NCI-H1092 (cell line): ENCODE measurements at places on chromosomes 2 and 18.

- DNase-seq: no peak
These were observed 596.4 kb upstream of the VRK2 start for GRCh38 chr2:57450170-57450569.

GRCh38 chr2:127330753-127331152, 36.8 kb upstream of the ERCC3 start:
- no peak for DNase-seq

DNA sequence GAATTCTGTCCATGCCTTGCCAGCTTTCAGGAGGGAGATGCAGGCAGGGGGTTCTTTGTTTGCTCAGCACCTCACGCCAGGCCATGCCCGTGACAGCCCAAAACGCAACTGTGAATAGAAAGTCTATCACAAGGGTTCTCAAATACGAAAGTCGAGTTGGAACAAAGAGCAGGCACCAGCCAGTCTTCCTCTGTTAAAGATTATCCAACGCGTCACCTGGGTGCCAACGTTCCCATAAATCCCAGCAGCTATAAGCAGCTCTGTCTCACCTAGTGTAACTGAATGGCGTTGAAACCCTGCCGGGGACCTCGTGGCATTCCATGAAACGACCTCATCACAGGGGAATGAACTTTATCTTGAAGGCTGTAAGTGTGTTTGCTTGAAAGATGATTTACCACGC, 84.8 kb upstream of the GATA6 start:
- no peak for DNase-seq

- DNase-seq: no peak
These were observed 650.6 kb downstream of the SATB2 start for GRCh38 chr2:198807131-198807530.

DNA sequence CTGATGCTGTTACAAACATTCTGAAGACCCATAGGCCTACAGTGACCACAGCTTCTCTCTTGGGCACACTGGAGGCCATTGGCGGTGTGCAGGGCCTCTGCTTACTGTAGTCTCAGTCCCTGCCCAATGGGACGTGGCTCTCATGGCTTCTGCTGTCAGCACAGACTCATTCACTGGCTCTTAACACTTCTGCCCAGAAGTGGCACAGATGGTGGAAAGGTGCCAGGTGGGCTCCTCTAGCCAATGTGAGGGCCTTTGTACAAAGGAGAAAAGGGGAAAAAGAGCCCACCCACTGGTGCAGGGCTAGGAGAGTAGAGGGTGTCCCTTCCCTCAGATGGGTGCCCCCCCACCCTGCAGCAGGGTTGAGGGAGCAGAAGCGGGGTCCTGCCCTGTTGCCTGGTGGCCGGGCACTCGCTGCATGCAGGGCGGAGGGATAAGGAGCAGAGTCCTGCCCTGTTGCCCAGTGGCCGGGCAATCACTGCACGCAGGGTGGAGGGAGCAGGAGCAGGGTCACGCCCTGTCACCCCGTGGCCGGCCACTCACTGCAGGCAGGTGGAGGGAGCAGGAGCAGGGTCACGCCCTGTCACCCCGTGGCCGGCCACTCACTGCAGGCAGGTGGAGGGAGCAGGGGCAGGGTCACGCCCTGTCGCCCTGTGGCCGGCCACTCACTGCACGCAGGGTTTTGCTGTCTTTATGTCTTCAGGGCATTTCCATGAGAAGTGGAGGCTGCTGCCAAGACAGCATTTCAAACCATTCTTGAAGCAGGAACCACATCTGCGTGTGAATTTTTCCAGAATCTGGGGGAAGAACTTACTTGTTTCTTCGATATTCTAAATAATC, 20.0 kb downstream of the LRRFIP1 start:
- DNase-seq: no peak

DNA sequence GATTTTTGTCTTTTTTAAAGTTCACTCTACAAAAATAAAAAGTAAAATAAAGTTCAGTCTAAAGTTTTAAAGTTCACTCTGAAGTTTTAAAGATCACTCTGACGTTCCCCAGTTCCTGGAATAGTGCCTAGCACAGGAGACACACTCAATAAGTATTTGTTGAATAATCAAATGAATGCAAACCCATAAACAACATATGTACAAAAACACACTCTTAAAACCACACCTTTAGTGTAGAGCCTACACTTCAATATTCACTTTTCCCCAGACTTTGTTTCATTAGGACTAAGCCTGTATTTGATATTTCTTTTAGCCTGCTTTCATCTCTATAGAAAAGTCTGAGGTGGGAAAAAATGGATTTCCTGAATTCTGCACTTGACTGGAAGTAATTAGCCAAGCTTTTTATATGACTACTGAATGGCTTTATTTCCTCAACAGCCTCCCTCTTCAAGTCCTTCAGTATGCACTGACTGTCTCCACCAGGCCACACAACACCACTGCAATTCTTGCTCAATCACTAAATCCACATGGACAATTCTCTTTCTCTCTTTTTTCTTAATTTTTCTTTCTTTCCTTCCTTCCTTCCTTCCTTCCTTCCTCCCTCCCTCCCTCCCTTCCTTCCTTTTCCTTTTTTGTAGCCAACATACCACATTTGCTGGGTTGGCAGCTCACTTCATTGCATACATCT, 104.6 kb downstream of the SS18 start:
- no peak for DNase-seq

- no peak for DNase-seq
These were observed 1281.9 kb upstream of the PIK3C3 start for GRCh38 chr18:40673150-40673549.

GRCh38 chr2:179302764-179303571, 38.3 kb upstream of the SESTD1 start:
- no peak for DNase-seq

GRCh38 chr2:120783969-120784372, 48.3 kb downstream of the GLI2 start:
- DNase-seq: no peak

DNA sequence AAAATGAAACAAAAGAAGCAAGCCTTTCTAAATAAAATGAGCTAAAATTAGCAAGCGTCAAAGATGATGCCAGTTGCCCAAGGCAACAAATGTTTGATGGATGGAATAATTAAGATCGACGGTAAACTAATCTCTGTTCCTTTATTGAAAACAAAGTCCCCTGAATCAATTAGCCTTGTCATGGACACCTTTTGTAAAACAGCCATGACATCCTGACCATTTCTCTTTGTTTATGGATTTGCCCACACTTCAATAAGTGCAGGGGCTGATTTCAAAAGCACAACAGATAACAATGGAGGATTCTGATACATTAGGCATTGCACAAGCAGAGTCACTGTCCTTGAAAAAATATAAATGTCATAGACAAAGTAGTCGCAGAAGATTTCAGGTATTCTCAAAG, 160.1 kb upstream of the HNRNPA3 start:
- DNase-seq: no peak

GRCh38 chr2:5706717-5707455, 14.7 kb downstream of the SOX11 start:
- no peak for DNase-seq

- peak; percentile 63 for DNase-seq
These were observed 381.3 kb downstream of the SOX11 start for GRCh38 chr2:6073191-6074088.

DNA sequence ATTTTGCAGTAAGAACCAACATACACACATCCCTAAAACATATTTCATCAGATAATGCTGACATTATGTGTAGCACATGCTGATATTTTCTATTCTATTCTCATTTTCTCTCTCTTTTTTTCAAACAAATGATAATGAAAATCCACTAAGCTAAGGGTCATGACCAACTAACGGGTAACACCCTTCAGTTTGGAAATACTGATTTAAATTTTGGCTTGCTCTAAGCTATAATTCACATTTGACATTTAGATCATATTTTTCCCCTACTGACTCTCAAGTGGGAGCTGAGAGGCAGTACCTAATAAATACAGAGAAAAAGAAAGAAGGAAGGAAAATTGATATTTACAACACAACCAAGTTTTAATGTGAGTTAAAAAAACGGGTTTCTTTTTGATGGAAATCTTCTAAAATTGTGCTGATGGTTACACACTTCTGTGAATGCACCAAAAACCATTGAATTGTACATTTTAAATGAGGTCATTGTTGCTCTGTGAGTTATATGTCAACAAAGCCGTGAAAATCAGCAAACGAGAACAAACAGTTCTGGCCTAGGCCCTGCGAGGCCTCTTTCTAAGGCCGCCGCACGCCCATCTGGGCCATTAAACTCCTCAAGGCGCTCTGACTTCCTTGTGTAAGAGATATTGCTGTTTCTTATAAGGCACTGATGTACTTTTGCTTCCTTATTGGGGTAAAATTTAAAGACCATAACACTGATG, 124.2 kb downstream of the GALR1 start:
- no peak for DNase-seq

DNA sequence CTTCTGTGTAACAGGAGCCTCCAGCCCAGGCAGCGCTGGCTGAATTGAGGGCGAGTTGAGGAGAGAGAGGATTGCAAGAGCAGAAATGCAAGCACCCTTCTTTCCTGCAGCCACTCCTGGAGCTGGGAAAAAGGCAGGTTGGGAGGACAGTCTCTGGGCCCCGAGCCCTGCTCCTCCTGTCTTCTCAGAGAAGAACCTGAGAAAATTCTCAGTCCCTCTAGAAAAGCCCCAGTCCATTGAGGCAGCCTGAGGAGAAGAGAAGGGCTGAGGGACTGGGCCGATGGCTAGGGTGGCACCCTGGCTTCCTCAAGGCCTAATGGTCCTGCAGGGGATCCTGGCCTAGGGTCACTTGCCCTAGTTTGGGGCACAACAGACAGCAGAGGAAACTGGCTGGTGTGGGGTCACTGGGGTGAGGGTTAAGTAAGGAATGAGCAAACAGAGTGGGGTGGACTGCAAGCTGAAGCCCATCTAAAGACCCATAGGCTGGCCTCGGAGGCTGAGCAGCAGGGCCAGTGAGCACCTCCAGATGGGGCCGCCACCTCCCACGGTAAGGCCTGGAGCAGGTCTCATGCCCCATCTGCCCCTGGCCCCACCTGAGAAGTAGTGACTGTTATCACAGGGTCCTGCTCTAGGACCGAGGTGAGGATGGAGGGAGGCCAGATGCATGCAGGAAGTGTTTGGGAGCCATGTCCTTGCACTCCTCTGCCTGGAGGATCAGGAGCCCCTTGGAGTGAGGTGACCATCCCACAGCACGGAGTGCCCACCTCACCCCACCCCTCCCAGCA, 12.4 kb downstream of the CIB4 start:
- DNase-seq: no peak

DNA sequence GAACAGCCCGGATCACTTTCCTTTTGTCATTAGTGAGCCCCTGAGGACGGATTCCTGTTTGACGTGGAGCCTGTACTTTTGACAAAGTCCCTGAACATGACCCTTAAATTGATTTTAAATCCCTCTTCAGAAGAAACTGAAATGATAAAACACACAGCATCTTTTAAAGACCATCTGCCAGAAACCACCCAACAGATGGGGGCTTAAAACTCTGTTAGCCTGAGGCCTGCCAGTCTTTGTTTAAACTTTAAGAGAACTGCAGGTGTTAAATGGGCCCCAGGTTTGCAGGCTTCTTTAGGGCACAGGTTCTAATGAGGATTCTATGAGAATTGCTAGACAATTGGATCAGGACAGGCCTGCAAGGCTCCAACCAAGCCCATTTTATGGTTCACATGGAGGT, 177.9 kb downstream of the ALK start:
- DNase-seq: no peak

- DNase-seq: no peak
These were observed 19.6 kb downstream of the USP39 start for GRCh38 chr2:85635636-85636035.

GRCh38 chr2:9261231-9261883, 54.7 kb downstream of the ASAP2 start:
- DNase-seq: no peak

- no peak for DNase-seq
These were observed 90.3 kb upstream of the SNTG2 start for GRCh38 chr2:860259-860855.

DNA sequence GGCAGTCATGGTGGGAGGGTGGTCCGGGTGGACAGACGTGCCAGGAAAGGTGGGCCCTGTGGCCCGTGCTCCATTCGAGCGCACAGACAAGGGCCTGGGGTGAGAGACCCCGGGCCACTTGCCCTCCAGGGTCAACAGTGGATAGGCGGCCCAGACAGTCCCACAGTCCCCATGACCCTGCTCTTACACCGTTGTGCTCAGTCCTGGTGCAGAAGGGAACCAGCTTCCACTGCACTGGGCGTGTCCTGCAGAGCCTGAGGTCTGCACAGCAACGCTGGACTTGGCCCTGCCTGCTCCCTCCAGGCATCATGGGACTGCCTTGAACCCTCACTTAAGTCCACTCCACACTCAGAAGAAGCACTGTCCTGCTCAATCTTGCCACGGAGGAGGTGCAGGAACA, 52.0 kb downstream of the PXDN start:
- no peak for DNase-seq

- DNase-seq: no peak
These were observed 263.7 kb downstream of the ATAD2B start for GRCh38 chr2:23662941-23663920.

- no peak for DNase-seq
These were observed at the start of gene G6PC2 for GRCh38 chr2:168901003-168901402. G6PC2 (plus strand) TSS chr2:168901291; CDS start chr2:168901332, 41 bp downstream.

- no peak for DNase-seq
These were observed 156.0 kb upstream of the TWIST2 start for GRCh38 chr2:238691596-238692491.

DNA sequence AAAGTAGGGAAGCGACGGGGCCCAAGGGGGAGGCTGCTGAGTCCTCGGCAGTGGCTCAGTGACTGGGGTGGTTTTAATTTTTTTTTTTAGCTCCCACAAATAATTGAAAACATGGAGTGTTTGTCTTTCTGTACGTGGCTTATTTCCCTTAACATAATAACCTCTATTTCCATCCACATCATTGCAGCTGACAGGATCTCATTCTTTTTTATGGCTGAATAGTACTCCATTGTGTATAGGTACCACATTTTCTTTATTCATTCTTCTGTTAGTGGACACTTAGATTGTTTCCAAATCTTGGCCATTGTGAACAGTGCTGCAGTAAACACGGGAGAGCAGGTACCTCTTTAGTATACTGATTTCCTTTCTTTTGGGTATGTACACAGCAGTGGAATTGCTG, 65.1 kb downstream of the ASAP2 start:
- DNase-seq: no peak

DNA sequence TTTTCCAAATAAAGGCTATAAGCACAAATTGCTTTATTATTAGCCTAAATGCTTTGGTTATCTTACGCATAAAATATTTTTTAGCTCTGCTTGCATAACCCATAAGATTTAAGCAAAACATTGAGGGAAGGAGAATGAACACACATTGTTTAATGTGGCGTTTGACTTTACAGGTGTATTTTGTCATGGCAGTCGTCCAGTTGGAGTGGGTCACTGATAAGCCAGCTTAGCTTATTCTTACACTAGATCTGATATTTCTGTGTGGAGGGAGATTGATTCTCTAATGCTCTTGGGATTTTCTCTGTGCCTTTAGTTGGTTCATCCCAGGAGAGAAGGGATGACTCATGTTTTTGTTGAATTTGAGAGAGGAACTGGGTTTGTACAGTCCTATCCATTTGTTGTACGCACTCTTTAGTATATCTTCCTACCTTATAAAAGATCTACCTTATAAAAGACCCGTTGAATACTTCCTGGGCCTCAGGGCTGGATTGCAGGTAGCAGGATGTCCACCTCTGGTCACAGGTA, 47.5 kb upstream of the ACYP2 start:
- DNase-seq: no peak
